ENCODE measurements at places on chromosomes 5 and 9.

GRCh38 chr5:176416965-176417364, 626 bp upstream of the CLTB start:
- DNase-seq = peak; percentile 15

- DNase-seq = no peak
Observed at GRCh38 chr5:89374818-89375521, 492.0 kb upstream of the MEF2C start.

DNA sequence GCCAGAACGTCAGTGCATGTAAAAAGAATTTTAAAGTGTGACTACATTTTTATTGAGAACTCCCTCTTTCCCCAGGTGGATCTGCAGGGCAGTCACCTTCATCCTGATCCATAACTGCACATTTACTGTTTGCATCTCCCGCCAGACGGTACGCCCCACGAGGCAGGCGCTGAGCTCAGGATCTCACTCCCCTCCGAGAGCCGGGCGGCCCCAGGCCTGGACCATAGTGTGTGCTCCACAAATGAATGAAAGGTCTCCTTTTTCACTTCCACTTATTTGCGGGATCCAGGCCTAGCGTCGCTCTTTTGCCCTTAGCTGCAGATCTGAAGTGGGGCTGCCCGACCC, 378 bp downstream of the DROSHA start:
- no peak for DNase-seq

- no peak for DNase-seq
Observed at GRCh38 chr5:179975713-179976134, 68.0 kb upstream of the TBC1D9B start.

GRCh38 chr5:155402927-155403640, 389.5 kb downstream of the KIF4B start:
- no peak for DNase-seq

- no peak for DNase-seq
Observed at GRCh38 chr9:106077731-106078130, 383.4 kb downstream of the TMEM38B start.

DNA sequence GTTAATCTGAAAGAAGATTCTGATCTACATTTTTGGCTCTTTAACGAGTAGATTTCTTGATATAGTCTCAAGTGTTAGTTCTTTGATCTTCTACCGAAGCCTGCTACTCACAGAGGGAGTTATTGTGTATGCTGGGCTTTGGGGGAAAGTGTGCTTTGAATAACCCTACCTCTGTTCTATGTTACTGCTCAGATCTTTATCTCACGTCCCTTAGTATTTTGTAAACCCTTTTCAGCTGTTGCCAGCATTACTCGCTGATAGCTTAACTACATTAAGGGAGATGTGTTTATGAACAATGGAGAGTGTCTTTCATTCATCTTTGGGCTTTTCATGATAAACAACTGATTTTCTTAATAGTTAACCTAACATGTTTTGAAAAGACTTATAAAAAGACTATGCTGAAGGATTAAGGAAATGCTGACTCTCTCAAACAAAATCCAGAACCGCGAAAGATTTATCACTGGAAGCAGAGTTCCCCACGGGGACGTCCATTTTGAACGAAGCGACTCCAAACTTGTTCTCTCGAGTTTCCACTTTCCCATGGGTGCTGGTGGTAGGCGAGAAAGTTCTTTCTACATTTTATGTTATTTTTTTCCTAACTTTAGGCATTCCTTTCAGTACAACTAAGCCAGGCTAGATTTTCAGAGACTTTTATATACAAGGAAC, 27.9 kb upstream of the ALDH1A1 start:
- DNase-seq = no peak

DNA sequence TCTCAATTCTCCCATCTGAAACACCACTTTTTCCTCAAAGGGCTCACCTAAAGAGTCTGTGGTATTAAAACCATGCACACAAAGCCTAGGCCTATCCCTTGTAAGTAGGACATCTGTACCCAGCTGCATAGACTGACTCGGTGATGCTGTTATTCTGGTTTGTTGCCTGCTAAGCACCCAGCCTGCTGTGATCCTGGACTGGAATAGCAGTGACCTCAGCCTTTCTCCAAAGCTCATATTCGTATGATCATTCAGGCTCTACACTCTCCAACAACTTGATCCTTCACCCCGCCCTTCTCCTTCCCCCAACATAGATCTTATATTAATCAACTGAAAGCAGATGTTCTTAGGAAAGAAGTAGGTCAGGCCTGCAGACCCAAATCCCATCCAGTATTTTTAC, 81.4 kb upstream of the WWC1 start:
- no peak for DNase-seq

- no peak for DNase-seq
Observed at GRCh38 chr5:136155761-136156160, 23.1 kb downstream of the SMAD5 start.

DNA sequence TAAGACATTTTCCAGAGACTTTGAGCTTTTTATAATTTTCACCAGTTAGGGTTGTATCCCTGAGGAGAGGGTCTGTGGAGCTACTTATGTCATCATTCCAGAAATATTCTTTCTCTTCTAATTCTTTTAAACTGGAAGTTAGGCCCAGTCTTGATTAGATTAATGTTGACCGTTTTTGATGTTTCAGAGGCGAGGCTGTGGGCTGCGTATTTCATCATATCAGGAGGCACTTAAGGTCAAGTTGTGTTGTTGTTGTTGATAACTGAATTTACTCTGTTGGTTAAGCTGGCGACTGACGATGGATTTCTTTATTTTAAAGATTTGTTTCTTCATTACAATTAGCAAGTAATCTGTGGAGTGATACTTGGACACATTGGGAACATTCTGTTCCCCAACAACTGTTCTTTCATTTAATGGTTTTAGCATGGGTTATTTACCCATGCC, 20.1 kb downstream of the IPO11 start:
- DNase-seq = no peak

DNA sequence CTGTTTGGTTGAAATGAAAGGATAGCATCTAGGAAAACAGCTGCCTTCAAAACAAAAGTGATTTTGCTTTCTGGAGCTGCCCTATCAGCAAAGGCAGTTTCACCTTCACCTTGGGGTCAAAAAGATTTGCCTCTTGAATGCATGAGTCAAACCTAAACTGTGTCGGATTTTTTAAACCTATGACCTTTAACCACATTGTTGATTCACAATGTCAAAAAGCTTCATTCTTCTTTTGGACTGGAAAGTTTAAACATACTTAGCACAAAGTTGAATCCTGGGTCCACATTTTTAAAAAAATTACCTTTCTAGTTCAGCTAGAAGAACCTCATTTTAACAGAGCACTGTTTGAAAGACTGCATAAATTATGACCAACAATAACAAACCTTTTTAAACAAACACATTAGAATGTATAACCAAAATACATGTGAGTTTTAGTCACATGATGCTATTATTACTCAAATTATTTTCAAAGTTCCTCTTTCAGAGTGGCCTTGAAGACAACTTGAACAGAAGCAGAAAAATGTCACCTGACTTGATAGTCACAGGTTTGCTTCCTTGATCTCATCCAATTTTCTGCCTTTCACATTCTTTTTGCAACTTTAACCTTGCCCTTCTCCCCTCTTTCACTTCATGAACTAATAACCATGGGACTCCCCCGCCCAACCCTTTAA, 109.7 kb upstream of the LHFPL2 start:
- DNase-seq = no peak

DNA sequence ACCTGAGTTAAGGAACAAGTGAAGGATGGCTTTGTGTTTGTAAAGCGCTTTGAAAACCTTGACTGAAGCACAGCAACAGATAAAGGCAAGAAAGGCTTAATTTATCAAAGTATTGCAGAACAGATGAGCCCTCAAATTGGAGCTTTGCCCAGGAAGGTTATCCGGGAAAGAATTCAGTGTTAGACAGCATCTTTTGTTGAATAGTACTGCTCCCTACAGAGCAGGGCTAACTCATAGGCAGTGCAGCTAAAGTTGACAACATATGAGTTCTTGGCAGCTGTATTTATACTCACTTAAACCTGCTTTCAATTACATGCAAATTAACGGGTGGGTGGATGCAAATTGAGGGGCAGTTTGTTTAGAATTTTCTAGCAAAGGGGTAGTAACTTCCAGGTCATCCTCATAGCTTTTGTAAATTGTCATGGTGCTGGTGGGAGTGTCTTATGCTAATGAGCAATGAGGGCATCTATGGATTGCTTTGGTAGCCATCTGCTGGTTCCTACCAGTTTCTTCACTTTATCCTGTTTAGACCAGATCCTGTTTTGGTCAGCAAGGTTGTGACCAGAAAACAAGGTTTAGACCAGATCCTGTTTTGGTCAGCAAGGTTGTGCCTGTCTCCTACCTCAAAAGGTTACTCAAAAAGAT, 105.8 kb downstream of the GDA start:
- no peak for DNase-seq

DNA sequence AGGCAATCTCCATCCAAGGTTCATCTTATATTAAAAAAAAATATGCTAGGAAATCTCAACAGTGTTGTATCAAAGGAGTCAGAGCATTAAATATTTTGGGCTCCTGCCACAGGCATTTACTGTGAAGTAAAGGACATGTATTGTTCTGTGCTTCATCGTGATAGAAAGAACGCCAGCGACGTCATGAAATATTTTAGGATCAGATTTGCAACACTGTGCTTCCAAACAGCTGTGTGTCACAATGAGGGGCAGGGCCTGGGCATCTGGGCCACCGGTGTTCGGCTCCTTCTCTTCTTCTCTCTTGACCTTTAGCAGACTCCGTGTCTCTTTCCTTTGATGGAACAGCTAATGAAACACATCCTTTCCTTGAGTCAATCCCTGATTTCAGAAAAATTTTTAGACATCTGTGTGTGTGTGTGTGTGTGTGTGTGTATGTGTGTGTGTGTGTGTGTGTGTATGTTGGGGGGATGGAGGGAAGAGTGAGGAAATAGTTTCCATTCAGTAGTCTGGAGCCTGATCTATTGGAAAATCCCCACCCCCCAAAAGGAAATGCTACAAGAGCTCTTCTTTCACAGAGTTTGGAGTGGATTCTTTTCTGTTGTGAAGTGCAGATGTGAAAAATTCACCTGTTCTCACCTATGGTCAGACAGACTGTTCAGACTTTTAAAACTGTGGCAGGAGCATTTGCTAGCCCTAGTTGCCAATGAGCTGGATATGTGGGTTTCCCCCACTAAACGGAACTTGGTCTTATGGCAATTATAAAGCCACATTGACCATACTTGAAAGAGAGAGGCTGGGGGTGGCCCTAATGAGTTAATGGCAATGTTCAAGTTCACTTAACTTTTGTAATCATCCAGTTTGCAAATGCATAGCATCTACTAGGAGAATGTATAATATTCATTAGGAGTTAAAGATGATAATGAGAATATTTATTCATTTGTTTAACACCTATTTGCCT, 18.1 kb upstream of the TNC start:
- no peak for DNase-seq

- DNase-seq = no peak
Observed at GRCh38 chr5:77844623-77845323, 68.6 kb upstream of the TBCA start.

GRCh38 chr9:136678624-136679023, 8.6 kb downstream of the AGPAT2 start:
- DNase-seq = no peak

DNA sequence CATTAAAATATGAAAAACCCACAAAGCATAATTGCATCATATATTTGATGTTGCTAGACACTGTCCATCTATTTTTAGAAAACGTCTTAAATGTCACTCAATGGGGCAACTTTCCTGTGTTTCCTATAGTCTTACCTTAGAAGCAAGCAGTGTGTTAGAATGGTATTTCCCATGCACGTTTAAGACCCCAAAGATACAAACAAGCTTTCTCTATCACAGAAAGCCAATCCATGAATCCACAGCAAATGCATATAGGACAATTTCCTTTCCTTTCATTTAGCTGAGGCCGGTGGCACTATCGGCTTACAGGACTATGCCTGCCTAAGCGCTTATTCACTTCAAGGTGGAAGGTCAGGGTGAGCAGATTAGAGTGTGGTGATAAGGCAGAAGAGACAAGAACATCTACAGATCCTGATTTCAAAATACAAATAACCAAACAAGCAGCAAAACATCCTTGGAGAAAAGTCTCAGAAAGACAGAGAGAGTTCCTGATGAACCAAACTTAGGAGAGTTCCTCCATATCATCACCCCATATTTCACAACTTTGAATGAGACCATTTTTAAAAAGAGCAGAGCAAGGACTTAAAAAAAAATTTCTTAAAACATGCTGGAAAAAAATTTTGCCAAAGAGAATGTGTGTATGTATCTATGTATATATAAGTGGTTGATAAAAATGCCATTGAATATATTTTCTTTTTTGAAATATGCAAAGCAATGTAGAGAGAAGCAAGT, 57.2 kb downstream of the MEF2C start:
- no peak for DNase-seq

DNA sequence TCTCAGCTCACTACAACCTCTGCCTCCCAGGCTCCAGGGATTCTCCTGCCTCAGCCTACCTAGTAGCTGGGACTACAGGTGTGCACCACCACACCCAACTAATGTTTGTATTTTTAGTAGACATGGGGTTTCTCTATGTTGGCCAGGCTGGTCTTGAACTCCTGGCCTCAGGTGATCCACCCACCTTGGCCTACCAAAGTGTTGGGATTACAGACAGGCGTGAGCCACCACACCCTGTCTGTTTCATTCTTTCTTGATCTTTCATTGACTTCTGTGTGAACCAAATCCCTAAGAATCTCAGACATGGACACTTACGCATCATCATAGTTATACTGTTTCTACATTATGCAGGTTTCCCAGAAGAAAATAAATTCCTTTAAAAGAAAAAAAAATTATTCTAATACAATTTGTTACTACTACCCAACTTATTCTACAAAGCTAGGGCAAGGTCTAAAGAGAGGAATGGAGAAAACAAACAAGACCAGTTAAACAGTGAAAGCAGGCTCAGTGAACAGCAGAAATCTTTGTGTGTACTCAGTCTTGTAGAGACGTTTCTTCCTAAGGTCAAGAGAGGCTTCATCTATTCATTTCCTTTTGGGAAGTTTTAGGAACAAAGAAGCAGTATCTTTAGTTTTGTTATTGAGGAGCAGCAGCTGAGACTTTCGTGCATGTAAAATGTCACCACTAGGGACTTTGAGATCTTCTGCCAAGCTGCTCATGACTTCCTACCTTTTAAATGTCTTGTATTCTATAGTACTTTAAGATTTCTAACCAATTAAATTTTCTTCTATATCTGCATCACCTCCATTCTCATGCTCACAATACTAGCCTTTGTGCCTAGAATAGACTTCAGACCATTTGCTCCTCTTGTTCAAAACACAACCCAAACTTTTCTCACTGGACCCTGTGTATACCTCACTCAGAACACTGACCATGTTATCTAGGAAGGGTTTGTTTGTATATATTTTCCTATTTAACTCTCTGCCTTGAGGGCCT, 5.6 kb upstream of the HMGCR start:
- no peak for DNase-seq
